ENCODE measurements at places on chromosomes 3 and 15.

- no peak for DNase-seq
These were observed 9.8 kb downstream of the LARS2 start for GRCh38 chr3:45398178-45398577.

- DNase-seq: no peak
These were observed 457.9 kb downstream of the SI start for GRCh38 chr3:164620423-164620822.

- no peak for DNase-seq
These were observed 144.3 kb downstream of the ERC2 start for GRCh38 chr3:56323986-56324420.

- DNase-seq: no peak
These were observed 2.7 kb downstream of the CHRNA3 start for GRCh38 chr15:78618064-78618463.

DNA sequence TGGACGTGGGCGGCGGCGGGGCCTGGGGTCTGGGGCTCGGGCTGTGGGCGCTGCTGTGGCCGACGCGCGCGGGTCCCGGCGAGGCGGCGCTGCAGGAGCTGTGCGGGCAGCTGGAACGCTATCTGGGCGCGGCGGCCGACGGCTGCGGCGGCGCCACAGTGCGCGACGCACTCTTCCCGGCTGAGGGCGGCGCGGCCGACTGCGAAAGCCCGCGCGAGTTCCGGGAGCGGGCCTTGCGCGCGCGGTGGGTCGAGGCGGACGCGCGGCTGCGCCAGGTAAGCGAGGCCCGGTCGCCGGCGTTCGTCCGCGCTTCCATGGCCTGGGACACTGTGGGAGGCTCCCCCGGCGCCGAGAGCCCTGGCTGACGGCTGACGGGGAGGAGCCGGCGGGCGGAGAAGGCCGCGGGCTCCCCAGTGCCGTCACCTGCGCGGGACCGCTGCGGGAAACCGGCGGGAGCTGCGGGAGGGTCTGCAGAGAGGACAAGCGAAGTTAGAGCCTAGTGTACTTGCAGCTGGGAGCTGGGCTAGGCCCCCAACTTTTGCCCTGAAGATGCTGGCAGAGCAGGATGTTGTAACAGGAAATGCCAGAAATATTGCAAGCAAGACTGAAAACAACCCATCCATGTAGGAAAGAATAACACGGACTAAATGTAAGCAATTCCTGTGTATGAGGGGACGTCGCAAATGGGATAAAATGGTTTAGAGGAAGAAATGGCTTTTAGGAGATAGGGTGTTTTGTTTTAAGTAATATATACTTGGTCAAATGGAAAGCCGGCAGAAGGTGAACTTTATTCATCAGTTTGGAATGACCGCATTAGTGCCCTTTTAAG is 847 bp downstream of the WHAMM start:
- DNase-seq: no peak

GRCh38 chr15:57789225-57789624 is 82.7 kb downstream of the POLR2M start:
- no peak for DNase-seq

DNA sequence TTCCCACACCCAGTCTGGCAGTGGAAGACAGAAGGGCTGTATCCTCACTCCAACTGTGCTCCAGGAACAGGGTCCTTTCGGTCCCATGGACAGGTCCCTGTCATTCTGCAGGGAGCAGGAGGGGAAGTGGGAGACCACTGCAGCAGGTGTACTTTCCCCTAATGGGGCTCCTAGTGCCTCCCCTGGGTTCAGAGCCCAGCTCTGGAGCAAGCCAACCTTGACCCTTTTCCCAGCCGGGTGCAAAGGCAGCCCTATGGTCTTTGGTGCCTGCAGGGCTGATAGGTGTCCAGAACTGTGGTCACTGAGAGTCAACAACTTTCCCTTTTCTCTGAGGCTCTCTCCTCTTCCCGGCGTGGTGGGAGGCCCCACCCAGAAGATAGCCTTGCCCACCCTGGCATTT is 26.8 kb downstream of the MAGEF1 start:
- no peak for DNase-seq

DNA sequence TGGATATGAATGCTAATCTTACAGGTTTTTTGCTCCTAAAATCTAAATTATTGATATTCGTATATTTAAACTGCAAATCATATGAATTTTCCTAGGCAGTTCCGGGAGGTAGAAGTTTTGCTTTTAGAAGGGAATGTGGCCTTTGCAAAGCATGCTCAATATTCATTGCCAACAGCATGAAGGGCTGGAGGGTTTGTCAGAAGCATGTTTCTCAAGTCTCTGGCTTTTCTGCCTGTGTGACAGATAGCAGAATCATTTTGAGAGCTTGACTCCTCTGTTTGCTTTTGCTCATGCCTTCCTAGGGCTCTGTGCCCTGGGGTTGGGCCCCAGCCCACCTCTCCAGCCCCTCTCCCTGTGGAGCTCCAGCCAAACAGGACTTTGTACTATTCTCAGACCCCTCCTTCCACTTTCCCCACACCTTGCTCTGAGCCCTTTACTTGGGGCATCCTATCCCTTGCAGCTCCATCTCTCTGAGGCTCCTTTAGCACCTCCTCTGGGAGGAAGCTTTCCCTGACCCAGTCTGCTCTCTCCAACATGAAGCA is 91.3 kb downstream of the ARNT2 start:
- no peak for DNase-seq

DNA sequence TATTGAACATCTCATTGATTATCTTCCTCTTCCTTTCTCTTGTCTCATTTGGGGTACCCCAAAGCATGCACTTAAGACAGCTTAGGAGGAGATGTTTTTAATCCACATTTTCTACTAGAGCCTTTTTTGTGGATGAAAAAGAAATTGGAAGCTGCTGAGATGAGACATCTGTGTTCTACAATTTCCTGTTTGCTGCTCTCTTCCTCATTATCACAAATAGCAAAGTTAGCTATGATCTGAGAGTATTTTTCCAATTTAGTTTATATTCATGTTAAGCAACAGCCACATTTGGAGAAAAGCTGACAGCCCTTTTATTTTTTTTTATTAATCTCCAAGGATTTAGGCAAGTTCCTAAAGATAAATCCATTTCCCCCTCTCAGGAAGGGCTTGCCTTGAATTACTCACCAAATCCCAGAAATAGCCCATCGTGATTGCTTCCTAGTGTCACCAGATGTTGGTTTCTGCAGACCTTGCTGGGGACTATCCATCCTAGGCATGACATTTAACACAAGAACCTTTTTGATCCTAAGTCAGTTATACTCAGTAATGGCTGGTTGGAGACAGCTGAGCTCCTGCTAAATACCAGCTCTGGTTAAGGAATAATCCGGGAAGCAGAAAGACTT is 70.8 kb upstream of the FILIP1L start:
- no peak for DNase-seq
